ENCODE measurements at places on chromosomes 7 and 10.

DNA sequence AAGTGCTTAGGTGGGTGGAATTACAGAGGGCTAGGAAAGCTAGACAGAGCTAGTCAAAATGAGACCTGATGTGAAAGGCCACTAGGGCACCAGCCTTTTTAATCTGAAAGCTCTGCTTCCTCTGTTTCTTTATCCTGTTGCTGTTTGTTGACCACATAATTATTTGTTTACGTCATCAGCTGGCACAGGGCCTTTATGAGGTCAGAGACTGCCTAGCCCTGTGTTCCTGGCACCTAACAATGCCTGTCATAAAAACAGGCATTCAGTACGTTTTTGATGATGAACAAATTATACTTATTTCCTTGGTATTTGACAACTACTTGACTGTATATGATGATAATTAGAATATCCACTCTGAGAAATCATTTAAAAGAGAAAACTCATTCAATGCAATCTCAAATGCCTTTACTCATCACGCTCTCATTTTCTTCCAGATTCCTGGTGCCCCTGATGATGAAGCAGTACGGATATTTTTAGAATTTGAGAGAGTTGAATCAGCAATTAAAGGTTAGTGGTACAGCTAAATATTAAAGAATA is 26.0 kb downstream of the RBM17 start:
- no peaks in the 10 kb centered on the region for H3K27me3 ChIP-seq
- peak overlapping the region; percentile 12 for H3K27ac ChIP-seq
- peaks cover 42% of the 10 kb centered on the region for H3K36me3 ChIP-seq
- H3K4me1 ChIP-seq, result peaks cover 18% of the 10 kb centered on the region

DNA sequence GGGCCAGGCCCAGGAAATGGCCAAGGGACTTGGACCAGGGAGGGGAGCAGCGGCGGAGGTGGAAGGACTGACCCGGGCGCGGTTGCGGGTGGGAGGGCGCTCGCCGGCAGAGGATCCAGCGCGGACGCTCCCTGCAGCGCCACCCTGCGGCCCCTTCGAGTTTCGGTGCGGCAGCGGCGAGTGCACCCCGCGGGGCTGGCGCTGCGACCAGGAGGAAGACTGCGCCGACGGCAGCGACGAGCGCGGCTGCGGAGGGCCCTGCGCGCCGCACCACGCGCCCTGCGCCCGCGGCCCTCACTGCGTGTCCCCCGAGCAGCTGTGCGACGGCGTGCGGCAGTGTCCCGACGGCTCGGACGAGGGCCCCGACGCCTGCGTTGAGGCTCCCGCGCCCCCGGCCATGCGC is 16.8 kb upstream of the ZNF467 start:
- peak; percentile 67 for DNase-seq
- no peak overlapping the region for H3K27ac ChIP-seq
- H3K27me3 ChIP-seq, result peaks cover 22% of the 10 kb centered on the region
- H3K4me3 ChIP-seq, result no peak overlapping the region
- peaks cover 3% of the 10 kb centered on the region for H3K4me1 ChIP-seq

GRCh38 chr10:114347791-114348190 is 56.5 kb downstream of the AFAP1L2 start:
- peaks cover 4% of the 10 kb centered on the region for H3K4me1 ChIP-seq
- H3K4me3 ChIP-seq, result no peak overlapping the region
- H3K27ac ChIP-seq, result no peak overlapping the region
- H3K36me3 ChIP-seq, result no peaks in the 10 kb centered on the region
- no peaks in the 10 kb centered on the region for H3K27me3 ChIP-seq

- no peak for DNase-seq
- H3K4me1 ChIP-seq, result no peaks in the 10 kb centered on the region
- no peak overlapping the region for H3K27ac ChIP-seq
- no peaks in the 10 kb centered on the region for H3K27me3 ChIP-seq
- no peaks in the 10 kb centered on the region for H3K36me3 ChIP-seq
Observed at GRCh38 chr10:124560377-124561105, 98.9 kb downstream of the LHPP start.

DNA sequence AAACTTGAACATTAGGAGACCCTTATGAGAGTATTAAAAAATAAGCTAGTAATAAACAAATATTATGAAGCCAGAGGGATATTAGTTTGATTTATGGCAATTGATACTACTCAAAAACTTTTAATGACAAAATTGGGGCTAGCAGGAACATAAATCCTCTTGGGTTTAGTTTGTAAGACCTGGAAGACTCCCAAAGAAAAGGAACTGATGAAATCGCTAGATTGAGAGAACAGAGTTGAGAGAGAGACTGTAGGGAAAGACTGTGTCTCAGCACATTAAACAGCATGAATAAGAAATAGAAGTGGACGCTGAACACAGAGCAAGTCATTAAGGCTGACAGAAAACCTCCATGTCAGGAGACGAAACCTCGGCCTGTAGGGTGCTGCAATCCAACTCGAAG is 56.4 kb downstream of the ICA1 start:
- H3K4me1 ChIP-seq, result no peaks in the 10 kb centered on the region
- no peak for DNase-seq
- H3K4me3 ChIP-seq, result no peak overlapping the region
- H3K27ac ChIP-seq, result no peak overlapping the region
- H3K27me3 ChIP-seq, result peaks cover 12% of the 10 kb centered on the region
